ENCODE measurements at places on chromosomes 5 and 9.

- DNase-seq: no peak
Observed at GRCh38 chr9:131405858-131406537, 12.1 kb downstream of the PRRC2B start.

- no peak for DNase-seq
Observed at GRCh38 chr5:161263191-161263590, 283.3 kb downstream of the GABRB2 start.

- no peak for DNase-seq
Observed at GRCh38 chr9:132539096-132539495, 43.3 kb upstream of the BARHL1 start.

DNA sequence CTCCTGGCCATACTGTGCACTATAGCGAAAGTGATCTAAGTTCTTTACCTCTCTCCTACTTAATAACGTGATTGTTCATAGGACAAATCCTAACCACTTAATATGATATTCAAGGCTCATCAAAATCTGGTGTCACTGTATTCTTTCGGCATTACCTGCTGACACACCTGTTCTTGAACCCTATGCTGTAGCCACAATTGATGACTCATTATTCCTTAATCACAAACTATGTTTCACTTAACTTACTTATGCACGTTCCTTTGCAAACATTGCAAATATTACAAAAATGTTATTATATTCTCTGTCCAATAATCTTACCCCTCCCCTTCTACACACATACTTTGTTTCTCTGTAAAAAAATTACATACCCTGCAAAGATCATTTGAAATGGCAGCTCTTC lies 158.1 kb upstream of the ADRA1B start:
- no peak for DNase-seq

GRCh38 chr5:6780802-6781391 lies 67.7 kb downstream of the TENT4A start:
- DNase-seq: peak; percentile 15

- no peak for DNase-seq
Observed at GRCh38 chr5:117084067-117084466, 509.4 kb upstream of the SEMA6A start.

DNA sequence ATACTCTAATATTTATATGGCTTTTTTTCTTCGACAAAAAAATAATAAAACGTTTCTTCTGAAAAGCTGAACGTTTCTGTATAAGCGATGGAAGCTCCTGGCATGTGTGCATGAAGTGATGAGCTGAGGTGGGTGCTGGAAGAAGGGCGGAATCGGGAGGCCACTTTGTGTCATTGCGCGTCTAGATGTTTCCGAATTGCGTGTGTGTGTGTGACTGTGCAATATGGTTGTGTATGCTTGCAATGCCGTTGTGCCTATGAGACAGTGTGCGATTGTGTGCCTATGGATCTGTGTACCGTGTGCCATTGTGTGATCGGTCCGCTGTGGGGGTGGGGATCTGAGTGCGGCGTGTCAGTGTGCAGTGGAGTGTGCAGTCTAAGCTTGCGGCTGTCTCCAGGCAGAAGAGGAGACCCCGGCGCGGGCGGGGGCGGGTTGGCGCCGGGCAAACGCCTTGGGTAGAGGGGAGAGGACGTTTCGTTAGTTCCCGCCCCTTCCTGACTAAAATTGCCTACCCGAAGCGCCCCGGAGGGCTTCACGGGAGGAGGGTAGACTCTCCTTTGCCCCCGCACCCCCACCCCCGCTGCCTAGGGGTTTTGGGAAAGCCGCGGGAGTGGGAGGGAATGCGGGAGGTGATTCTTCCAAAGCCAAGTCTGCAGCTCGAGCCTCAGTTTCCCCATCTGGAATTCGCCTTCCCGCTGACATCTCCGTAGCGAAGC lies 24.2 kb downstream of the PCDHGC5 start:
- DNase-seq: peak; percentile 31

- no peak for DNase-seq
Observed at GRCh38 chr5:113989913-113990305, 372.0 kb upstream of the KCNN2 start.

DNA sequence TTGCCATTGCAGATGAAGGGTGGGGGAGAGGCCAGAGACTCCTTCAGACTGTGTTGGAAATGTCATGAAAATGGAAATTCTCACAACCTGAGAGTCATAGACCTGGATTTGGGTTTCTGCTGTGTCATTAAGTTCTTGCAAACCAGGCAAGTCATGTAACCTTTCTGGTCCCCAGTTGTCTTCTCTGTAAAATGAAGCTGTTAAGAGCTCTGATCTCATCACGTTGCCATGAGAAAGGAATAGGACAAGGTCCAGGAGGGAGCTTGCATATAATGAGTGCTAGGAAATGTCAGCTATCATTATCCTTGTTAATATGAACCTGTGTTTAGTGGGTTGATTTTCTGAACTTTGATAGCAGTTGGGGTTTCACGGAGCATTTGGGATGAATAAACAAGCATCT lies 59.1 kb downstream of the FGF1 start:
- no peak for DNase-seq

DNA sequence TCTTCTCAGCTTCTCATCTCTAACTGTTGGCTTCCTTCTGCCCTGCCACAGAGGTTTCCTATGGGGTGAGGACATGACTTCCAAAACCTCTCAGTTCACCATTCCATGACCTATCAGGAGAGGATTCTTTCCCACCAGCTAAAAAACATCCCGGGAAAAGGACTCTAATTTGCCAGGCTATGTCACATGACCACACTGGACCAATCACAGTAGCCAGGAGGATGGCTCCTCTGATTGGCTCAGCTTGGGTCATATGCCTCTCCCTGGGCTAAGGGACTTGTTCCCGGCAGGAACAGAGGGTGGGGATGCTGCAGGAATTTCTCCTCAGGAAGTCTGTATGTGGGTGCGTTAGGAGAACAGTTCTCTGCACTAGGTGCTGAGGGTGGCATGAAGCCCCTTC lies 40.3 kb upstream of the XPA start:
- no peak for DNase-seq

All from activated T-cell treated with anti-CD3 and anti-CD28 coated beads for 48 hours (primary cell).